Kidney epithelial cell (primary cell): ENCODE measurements at places on chromosomes 7 and 10. TPM values are rescaled to one million over a fixed set of nuclear protein-coding genes. Genes with fewer than 3 reads are reported as not detected.

The NPFFR1 gene
- 0.04 and 0.21 TPM in 2 replicates for total RNA-seq

The MLXIPL gene
- total RNA-seq: 0.04 and 0.14 TPM in 2 replicates

The GRM8 gene
- 0.17 and 0.21 TPM in 2 replicates for total RNA-seq

The GALNT17 gene
- total RNA-seq: 3.3 and 5.0 TPM in 2 replicates

The PLEKHS1 gene
- total RNA-seq: not detected in 2 replicates

The TMEM196 gene
- total RNA-seq: not detected in 2 replicates

The ASB10 gene
- total RNA-seq: not detected in 2 replicates

The IQUB gene
- 0.21 and 0.63 TPM in 2 replicates for total RNA-seq

The FKBP9 gene
- total RNA-seq: 107 TPM in 2 replicates

The ANXA8L1 gene
- 1.0 and 6.2 TPM in 2 replicates for total RNA-seq

The EPHB4 gene
- 138 TPM in 2 replicates for total RNA-seq

The CCDC186 gene
- 11.6 and 14.1 TPM in 2 replicates for total RNA-seq

The KIF11 gene
- 4.5 and 5.7 TPM in 2 replicates for total RNA-seq

The KIF5B gene
- total RNA-seq: 147 and 149 TPM in 2 replicates

The CUBN gene
- total RNA-seq: 1.3 and 4.1 TPM in 2 replicates

The KCNIP2 gene
- total RNA-seq: 0.29 and 0.48 TPM in 2 replicates

The GARS1 gene
- total RNA-seq: 354 and 421 TPM in 2 replicates

The FKBP6 gene
- not detected in 2 replicates for total RNA-seq

The CHN2 gene
- total RNA-seq: 3.6 and 5.7 TPM in 2 replicates

The HOXA9 gene
- 46.5 and 53.7 TPM in 2 replicates for total RNA-seq

The NPY4R2 gene
- not detected in 2 replicates for total RNA-seq

The SLK gene
- 31.4 and 35.8 TPM in 2 replicates for total RNA-seq

The HNRNPF gene
- total RNA-seq: 262 and 268 TPM in 2 replicates

The GCC1 gene
- 35.0 and 42.1 TPM in 2 replicates for total RNA-seq

The HKDC1 gene
- total RNA-seq: 125 and 126 TPM in 2 replicates

The CELF2 gene
- total RNA-seq: 15.2 and 16.9 TPM in 2 replicates

The WEE2 gene
- total RNA-seq: not detected in 2 replicates

The ECHDC3 gene
- 31.6 and 35.1 TPM in 2 replicates for total RNA-seq

The ELN gene
- 0.07 TPM in 1 of 2 replicates, not detected in the other for total RNA-seq

The FZD1 gene
- 8.6 and 10.1 TPM in 2 replicates for total RNA-seq

The NEBL gene
- 6.9 and 8.9 TPM in 2 replicates for total RNA-seq

The SLC26A5 gene
- total RNA-seq: 0.07 TPM in 1 of 2 replicates, not detected in the other

The ZNF239 gene
- total RNA-seq: 7.3 and 8.4 TPM in 2 replicates

The ADRB1 gene
- total RNA-seq: 0.04 and 0.21 TPM in 2 replicates

The RAMP3 gene
- not detected in 2 replicates for total RNA-seq

The AGMO gene
- total RNA-seq: 0.04 TPM in 1 of 2 replicates, not detected in the other

The PLEKHA8 gene
- 20.7 and 22.7 TPM in 2 replicates for total RNA-seq
